ENCODE measurements at places on chromosomes 6 and 20. TPM values are rescaled to one million over a fixed set of nuclear protein-coding genes. Genes with fewer than 3 reads are reported as not detected.

GRCh38 chr6:105453968-105454367 is 51.1 kb upstream of the PREP start:
- no peak for DNase-seq

RCAN2 gene
- total RNA-seq = 19.8 TPM

C6orf132 gene
- 69.3 TPM for total RNA-seq

DNA sequence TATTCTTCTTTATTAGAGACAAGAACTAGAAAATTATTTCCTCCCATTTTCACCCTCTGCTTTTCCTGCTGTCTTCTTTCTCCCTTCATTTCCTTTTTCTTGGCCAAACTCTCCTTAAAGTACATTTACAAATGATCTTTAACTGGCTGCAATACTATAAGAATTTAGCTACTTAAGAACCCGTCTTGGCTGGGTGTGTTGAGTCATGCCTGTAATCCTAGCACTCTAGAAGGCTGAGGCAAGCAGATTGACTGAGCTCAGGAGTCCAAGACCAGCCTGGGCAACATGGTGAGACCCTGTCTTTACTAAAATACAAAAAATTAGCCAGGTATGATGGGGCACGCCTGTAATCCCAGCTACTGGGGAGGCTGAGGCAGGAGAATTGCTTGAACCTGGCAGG is 39.3 kb upstream of the SRPK1 start:
- no peak for DNase-seq

SRSF3 gene
- 306 TPM for total RNA-seq

DNA sequence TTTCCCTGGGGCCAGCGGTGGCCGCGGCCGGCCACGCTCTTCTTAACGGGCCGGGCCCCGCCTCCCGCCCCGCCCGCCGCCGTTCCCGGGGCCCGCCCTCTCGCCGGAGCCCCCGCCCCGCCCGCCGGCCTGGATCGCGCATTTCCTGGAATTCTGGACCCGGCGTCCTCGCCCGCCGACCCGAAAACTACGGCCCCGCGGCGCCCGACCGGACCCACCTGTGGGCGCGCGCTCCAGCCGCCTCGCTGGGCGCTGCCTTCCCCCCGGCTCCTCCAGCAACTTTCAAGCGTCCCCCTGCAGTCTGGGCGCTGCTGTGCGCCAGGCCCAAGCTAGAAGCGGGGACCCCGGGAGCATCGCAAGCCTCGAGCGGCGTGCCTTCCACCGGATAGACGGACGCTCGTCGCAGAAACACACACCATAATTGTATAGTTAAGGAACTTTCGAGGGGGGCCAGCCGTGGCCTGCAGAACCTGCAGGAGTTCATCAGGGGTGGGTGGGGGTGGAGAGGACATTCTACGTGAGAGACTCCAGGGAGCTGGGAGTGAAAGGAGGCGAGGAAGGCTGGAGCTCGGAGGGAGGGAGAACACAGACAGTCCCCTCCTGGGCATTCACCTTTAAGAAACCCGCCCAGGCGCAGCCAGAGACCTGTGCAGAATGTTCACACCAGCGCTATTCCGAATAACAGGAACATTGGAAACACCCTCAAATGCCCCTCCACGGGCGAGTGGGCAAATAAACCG is at the start of gene ADA:
ADA (minus strand) TSS at position 16 of the 740 bp plus-strand sequence. CDS start 92 bp downstream, outside the sequence.
- DNase-seq = no peak

OR2B6 gene
- not detected for total RNA-seq

GRCh38 chr20:62616728-62617621 is 25.3 kb upstream of the SLCO4A1 start:
- DNase-seq = peak; percentile 74

- no peak for DNase-seq
Observed at GRCh38 chr20:25398376-25399036, 7.9 kb upstream of the ABHD12 start.

GPR6 gene
- not detected for total RNA-seq

EPHA7 gene
- 4.6 TPM for total RNA-seq

GRCh38 chr6:2899596-2899995 is 3.5 kb downstream of the SERPINB9 start:
- DNase-seq = no peak

GRCh38 chr20:52448513-52449232 is 257.1 kb upstream of the ZFP64 start:
- DNase-seq = no peak

HRH3 gene
- total RNA-seq = 4.2 TPM

DNA sequence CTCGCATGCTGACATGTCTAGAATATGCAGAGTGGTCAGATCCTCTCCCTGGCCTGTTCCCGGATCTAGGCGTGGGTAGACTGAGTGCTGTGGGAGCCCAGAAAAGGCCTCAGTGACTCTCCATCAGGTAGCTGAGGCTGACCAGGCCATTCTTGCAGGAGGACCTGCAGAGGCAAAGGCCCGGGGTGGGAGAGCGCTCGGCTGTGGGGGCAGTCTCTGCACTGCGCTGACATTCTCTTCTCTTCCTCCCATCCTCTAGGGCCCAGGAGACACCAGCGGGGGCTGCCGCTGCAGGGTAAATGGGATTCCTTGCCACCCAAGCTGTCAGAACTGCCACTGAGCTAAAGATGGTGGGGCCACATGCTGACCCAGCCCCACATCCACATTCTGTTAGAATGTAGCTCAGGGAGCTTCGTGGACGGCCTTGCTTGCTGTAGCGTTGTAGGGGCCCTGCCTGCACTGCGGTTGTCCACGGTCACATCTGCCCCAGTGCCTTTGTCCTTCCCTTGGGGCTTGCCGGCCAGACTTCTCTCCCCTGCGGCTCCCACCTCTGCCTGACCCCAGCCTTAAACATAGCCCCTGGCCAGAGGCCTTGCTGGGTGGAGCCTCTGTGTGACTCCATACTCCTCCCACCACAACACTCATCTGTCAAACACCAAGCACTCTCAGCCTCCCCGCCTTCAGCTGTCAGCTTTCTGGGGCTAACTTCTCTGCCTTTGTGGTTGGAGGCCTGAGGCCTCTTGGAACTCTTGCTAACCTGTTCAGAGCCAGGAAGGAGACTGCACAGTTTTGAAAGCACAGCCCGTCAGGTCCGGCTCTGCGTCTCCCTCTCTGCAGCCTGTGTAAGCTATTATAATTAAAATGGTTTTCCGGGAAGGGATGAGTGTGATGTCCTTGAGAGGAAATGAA is 22.2 kb downstream of the RBCK1 start:
- DNase-seq = no peak

GRCh38 chr20:8720089-8720488 is 348.8 kb upstream of the PLCB4 start:
- no peak for DNase-seq

- no peak for DNase-seq
Observed at GRCh38 chr6:12077021-12077710, 65.1 kb downstream of the HIVEP1 start.
